Stimulated activated CD8-positive, alpha-beta memory T cell treated with anti-CD3 and anti-CD28 coated beads, Interleukin-15, amount 100 ng/mL, for 24 hours (primary cell): ENCODE measurements at places on chromosomes 11 and 22.

- DNase-seq = no peak
These were observed 48.5 kb downstream of the PPP6R3 start for GRCh38 chr11:68509066-68509465.

GRCh38 chr11:17421781-17422180 lies 33.3 kb upstream of the KCNJ11 start:
- no peak for DNase-seq

DNA sequence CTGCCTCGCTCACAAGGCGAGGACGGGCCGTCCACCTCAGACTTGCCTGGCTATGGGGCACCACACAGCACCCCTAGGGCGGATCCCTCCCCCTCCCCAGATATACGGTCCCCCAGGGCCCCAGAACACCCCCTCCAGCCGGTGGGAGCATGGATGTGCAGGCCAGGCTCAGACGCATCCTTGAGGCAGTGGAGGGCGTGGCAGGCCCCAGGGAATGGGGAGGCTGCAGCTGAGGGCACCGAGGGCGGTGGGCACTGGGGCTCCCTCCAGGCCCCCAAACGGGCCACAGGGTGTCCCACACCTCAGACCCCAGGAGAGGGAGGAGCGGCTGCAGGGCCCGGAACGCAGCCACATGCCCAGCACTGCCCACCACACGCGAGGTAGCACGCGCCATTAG lies 12.1 kb downstream of the TTLL8 start:
- no peak for DNase-seq

DNA sequence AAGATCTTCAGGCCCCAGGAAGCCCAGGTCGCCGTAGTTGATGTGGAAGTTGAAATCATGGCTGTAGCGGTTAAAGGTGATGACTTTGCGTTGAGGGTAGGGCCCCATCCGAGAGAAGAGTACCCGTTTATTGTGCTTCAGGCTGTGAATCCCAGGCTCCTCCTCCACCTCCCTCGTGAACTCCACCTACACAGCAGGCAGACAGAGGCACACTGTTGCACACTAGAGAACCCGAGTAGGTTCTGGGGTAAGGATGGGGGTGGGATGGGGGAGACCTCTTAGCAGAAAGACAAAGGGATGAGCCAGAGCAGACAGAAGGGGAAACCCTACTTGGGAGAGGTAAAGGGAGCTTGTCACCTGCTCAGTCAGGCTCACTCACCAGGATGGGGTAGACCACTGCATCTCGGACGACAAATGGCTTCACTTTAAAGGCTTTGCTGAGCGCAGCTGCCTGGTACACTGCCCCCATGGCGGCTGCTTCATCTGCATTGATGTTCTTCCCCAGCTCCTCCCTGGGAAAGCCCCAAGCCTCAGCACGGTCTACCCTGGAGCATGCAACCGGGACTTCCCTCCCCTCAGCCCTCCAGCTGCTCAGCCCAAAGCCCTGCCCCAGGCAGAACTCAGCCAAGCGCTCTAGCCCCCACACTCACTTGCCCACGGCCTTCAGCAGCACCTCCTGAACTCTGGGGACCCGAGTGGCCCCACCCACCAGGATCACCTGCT lies 5.4 kb downstream of the HYOU1 start:
- no peak for DNase-seq

- no peak for DNase-seq
These were observed 3.3 kb downstream of the STX3 start for GRCh38 chr11:59758401-59759037.

GRCh38 chr11:116701876-116702275 lies 70.9 kb downstream of the BUD13 start:
- DNase-seq = no peak

- no peak for DNase-seq
These were observed 32.1 kb upstream of the PRODH start for GRCh38 chr22:18968011-18968749.

GRCh38 chr11:104679258-104679657 lies 219.0 kb downstream of the CASP12 start:
- no peak for DNase-seq

- DNase-seq = no peak
These were observed 12.6 kb upstream of the UBASH3B start for GRCh38 chr11:122642971-122643370.

DNA sequence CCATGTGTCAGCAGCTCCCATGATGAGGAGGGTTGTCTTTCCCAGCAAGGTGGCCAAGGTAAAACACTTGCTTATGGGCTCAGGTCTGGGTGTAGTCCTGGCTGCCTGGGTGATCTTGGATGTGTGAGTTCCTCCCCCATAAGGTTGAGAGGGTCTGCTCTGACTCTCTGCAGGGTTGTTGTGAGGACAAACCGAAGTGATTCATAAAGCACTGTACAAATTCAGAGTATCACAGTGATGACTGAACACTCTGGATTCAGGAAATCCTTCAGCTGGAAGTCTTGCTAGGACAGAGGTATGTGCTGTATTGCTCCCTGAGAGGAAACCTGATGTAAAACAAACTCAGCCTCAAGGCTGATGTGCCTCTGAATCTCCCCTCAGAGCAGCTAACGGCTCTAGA lies 220.9 kb upstream of the PITPNB start:
- no peak for DNase-seq

- no peak for DNase-seq
These were observed 50.4 kb upstream of the RBFOX2 start for GRCh38 chr22:36079041-36079440.

DNA sequence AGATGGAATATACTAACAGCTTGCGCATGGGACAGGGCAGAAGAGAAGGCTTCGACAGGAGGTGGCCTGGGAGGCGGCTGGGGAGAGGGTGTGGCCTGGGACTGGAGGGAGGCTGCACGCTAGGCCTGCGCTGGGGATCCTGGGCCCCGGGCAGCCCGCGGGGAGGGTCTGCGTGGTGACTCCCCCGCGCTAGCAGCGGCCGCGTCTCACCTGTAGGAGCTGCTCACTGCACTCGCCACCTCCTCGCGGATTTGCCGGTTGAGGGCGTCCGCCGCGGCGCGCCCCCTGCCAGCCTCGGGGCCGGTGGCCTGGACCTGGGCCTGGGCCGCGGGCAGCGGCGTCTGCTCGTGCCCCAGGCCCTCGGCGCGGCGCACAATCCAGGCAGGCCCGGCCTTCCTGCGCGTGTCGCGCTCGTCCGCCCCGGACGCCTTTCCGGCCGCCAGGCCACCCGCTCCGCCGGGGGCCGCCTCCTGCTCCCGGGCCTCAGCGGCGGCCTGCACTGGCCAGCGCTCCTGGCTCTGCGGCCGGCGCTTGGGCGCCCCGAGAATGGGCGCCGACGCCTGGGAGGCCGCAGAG lies 1.5 kb downstream of the MAP6 start:
- DNase-seq = no peak

- DNase-seq = no peak
These were observed 102.7 kb upstream of the ARHGAP42 start for GRCh38 chr11:100584201-100584985.

- DNase-seq = no peak
These were observed 789 bp downstream of the SIK2 start for GRCh38 chr11:111602865-111603610.

DNA sequence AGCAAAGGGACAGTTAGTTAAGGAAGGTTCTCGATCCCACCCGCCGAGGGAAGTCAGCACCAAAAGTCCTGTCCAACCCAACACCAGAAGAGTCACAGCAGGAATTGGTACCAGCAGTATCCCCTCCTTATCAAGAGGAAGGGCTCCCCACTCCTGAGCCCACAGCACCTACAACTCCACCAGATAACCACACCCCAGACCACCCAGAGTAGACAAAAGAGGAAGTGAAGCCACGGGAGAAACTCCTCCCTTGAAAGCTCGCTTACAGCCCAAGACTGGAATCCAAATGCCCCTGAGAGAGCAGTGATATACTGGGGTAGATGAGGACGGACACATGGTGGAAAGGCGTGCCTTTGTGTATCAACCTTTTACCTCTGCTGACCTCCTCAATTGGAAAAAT lies 7.3 kb upstream of the CD5 start:
- DNase-seq = no peak
